Urinary bladder (tissue), 4 donors: ENCODE measurements at places on chromosomes 11 and 22.

DNA sequence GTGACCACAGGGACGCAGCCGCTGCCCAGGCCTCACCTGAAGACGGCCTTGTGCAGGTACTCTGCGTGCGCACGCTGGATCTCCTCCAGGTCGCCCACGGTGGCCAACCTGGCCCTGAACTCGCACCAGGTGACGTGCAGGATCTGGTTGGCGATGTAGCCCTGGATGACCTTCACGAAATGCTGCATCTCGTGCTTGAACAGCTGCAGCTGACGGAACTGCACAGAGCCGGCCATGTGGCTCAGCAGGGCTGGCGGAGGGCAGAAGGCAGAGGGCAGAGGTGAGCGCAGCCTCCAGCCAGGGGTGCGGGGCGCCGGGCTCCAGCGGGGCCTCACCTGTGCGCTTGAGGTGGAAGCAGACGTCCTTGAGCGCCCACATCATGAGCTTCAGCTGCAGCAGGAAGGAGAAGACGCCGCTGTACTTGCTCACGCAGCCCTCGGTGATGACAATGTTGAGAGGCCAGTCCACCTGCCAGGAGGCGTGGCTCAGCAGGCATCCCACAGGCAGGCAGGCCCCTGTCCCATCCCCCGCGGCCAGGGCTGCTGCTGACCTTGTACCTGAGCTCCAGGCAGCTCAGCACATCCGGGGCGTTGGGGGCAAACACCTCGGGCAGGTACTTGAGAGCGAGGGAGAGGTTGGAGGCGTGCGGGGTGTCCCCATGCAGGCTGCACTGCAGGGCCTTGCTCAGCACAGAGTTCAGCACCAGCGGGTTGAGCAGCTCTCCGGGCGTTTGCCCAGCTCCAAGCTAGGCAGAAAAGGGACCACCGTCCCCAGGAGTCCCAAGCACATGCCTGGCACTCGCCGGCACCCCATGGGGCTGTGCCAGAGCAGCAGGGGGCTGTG lies 17.6 kb downstream of the SELENOO start:
- DNase-seq = no peak

DNA sequence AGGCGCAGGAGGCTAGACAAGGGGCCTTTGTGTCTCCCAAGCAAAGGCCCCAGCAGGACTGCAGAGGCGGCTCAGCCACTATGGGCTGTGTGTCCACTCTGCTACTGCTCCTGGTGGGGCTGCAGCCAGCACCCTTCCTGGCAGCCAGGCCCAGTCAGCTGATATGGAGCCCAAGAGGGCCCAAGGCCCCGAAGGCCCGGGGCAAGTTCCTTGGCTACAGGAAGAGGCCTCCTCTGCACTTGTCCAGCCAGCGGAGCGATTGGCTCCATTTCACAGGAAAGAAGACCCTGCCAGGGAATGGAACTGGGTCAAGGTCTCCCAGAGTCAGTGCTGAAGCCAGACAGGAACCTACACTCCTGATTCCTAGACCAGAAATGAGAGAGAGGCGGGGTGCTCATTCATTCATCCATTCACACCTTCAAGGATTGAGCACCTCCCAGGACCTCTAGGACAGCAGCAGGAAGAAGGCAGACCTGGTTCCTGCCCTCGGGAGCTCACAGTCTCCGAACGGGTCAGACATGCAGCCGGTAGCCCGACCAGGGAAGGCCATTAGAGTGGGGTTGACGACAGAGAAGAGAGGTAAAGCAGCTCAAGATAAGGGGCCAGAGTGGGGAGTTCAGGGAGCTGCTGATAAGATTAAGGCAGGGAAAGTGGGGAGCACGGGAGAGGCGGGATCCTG lies 811 bp upstream of the P2RY2 start:
- no peak for DNase-seq

- no peak for DNase-seq
Measured at GRCh38 chr22:45968751-45969413, 8.1 kb downstream of the WNT7B start.

DNA sequence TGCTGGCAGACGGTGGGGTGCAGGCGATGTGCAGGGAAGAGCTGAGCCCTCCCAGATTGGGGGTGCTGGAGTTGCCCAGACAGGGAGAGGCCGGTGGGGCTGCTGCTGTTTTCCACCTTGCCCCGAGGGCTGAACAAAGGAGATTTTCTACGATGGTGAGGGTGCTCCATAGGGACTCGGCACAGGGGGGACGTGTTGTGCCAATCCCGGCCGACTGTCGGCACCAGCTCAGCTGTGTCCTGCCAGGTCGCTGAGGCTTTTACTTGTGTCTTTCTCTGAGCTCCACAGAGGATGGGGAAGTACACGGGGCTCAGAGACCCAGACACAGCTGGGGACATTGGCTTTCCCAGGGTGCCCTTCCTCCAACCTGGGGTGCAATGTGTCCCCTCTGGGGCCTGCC lies 816.8 kb downstream of the BRD1 start:
- DNase-seq = no peak

- no peak for DNase-seq
Measured at GRCh38 chr22:37375801-37376200, 51.5 kb downstream of the ELFN2 start.

DNA sequence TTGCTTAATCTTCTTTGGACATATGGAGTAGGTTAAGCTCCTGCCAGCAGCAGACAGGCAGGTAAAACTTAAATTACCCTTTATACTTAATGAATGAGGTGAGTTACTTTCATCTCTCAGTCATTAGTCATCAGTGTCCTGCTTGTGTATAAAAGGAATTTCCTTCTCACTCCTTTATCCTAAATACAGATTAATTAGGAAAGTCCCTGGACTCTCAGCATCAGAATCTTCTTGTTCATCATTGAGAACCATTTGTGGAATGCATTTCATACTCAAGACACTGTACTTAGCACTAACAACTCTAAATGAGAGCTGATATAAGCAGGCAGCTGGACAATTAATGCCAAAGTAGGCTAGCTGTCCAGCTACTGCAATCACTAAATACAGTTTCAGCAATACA lies 630.4 kb downstream of the METTL15 start:
- DNase-seq = no peak

DNA sequence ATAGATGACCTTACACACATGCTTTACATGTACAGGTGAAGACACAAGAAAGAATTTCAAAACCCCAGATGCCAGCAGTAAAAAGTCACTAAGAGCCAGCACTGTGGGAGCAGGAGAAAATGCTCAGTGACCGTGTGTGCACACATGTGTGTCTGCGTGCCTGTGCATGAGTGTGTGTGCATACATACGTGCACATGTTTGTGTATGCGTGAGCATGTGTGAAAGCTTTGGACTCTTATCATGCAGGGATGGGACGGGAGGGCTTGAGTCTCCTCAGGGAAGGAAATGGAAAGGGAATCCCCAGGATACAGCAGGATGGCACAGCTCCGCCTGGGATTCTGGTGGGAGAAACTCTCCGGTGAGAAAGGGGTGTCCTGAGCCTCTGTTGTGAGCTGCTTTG lies 121.5 kb upstream of the B3GAT1 start:
- DNase-seq = no peak

DNA sequence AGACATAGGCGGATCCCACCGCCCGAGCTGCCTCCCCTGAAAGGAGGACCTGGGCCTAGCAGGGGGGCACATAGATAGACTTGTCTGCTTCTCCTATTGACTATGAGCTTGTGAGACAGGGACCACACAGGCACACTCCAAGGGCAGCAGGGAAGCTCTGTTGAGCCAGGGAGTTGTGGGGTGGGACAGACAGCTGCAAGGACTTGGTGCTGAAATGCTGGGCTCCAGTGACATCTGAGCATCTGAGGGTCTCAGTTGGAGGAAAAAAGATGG lies 53.4 kb upstream of the ANO1 start:
- no peak for DNase-seq

GRCh38 chr11:85464283-85464682 lies 162.9 kb downstream of the DLG2 start:
- DNase-seq = no peak

DNA sequence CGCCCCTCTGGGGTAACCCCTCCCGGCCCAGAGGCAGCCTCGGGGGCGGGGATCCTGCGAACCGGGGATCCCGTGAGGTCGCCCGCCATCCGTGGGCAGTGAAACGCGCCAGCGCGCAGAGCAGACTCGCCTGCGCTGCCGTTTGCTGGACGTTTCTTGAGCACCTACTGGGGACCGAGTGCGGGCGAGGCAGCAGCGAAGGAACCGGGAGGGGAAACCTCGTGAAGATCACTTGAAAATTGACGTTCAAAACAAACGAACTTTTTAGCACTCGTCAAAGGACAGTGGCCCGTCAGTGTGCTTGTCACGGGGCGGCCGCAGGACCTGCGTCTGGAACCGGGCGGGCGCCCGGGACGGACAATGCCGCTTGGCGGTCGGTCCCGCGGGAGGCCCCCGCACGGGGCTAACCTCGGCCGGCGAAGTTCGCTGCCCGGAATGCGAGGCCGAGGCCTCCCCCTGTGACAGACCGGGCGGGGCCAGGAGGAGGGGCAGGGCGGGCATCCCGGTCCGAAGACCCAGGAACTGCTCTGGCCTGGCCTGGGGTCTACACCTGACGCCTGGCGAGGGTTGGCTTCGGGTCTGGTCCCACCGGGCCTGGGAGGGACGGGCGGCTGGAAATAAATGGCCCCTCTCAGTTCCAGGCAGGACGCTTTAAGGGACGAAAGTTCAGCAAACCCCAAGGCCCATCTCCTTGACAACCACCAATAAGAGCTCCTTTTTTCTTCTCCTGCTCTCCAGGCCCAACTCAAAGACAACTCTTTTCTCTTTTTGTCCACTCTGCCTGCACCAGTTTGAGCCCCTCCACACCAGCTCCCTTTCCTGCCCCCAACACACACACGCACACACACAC lies 723 bp upstream of the SCUBE1 start:
- DNase-seq = no peak

GRCh38 chr11:32436751-32437494 lies 1.6 kb upstream of the WT1 start:
- no peak for DNase-seq

- no peak for DNase-seq
Measured at GRCh38 chr11:99773646-99774045, 752.9 kb downstream of the CNTN5 start.

- DNase-seq = no peak
Measured at GRCh38 chr11:42800041-42800440, 511.8 kb upstream of the API5 start.

DNA sequence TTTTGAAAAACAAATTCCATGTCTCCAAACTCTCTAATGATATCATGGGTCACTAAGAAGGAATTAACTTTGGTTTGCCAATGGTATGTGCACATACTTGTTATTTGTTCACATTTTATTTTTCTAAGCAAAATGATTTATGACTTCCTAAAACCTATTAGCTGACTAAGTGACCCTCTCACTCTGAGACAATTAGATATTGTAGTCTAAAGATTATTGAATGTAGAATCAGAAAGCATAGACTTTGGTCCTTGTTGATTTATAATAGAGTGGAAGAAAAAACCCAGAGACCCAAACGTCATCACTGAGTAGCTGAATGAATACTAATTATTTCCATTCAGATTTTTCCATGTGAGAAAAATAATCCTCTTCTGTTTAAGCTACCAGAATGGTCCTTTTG lies 243.5 kb upstream of the ANO3 start:
- DNase-seq = no peak

DNA sequence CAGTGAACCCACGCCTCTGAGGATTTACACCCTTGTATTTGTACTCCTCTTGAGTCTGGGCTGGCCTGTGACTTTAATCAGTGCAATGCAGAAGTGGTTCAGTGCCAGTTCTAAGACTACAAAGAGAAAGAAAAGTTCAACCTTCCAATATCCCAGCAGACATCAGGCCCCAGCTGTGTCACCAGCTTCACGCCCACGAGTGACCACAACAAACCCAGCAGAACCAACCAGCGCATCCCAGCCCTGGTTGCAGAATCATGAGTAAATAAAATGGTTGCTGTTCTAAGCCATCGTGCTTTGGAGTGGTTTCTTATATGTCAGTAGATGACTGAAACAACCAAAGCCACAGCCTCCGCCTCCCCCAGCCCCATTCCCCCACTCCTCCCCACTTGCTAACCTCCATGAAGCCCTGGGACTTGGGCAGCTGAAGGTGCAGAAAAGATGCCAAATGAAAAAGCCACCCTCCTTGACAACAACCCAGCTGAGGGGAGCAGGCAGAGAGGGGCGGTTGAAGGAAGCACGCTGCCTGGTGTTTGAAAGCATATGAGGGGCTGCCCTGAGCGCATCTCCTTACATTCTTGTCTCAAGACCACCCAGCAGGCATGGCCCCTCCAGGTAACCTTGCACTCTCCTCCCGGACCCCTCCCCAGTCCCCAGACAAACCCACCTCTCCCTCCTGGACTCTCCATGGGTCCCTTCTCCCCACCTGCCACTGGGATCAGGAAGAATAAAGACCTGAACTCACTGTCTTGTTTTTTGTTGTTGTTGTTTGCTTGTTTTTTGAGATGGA lies 20.9 kb downstream of the TSKU start:
- DNase-seq = no peak

DNA sequence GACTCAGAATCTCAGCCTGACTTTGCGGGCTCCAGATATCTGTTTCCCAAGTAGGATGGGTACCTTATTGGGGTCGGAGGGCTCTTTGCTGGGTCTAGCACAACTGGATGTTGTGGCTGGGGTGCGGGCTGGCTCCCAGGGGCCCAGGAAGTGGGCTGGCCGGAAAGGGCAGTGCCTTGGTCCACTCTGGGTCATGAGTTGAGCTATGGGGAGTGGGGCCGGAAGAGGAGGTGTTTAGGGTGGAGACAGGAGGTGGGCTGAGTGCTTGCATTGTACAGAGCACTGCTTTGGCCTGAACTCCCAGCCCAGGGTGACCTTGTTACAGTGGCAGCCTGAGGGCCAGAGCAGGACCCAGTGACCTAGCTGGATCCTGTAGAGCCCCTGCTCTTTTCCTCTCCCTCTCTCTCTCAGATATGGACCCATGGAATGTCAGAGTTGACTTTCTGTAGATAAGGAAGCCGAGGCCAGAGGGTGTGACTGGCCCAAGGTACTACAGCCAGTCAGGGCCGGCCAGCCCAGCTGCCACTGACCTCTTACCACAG lies 13.2 kb downstream of the PHLDB1 start:
- no peak for DNase-seq
